ENCODE measurements at places on chromosomes 4 and X.
A peak's percentile ranks its signal among the peaks of the same experiment; 100 is the strongest.

GRCh38 chrX:120741452-120741851 is 111.6 kb upstream of the C1GALT1C1 start:
- no peak for DNase-seq

DNA sequence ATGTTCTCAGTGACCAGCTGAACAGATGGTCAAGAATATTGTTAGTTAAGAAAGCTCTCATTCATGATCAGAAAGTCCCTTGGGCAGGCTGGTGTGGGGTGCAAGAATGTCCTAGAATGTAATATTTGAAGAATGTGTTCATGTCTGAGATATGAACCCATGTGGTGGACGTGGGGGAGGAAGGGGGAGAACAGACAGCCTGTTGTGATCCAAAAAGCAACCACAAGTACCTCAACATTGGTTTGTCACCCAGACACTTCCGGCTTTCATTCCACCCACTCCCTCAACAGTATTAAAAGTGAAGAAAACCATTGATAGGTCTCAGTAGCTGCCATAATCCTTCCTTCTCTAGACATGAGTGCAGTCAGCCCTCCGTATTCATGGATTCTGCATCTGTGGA is 82.2 kb downstream of the MAML3 start:
- DNase-seq: peak; percentile 61

DNA sequence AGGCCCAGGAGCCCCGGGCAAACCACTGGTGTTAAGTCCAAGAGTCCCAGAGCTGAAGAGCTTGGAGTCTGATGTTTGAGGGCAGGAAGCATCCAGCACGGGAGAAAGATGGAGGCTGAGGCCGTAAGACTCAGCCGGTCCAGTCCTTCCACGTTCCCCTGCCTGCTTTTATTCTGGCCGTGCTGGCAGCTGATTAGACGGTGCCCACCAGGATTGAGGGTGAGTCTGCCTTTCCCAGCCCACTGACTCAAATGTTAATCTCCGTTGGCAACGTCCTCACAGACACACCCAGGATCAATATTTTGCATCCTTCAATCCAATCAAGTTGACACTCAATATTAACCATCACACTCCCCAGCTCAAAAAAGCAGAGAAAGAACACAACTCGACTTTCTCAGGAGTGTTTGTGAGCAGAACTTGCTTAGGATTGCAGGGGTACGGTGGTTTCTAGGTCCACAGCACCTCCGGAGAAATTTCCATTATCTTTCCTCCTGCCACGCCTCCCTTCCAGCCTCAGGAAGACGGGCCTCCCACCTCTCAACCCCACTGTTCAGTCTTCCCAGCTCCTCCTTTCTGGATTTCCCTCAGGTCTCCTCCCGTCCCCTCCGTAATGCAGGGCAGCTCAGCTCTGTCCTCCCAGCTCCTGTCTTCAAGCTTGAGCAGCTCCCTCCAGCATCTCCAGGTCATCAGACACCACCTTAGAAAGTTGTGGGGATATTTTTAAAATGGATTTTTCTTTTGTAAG is 13.3 kb upstream of the TMEM271 start:
- no peak for DNase-seq

- DNase-seq: no peak
These were observed 507.5 kb downstream of the SPOCK3 start for GRCh38 chr4:166726832-166727231.

GRCh38 chr4:17063888-17064287 is 165.4 kb upstream of the LDB2 start:
- DNase-seq: no peak

DNA sequence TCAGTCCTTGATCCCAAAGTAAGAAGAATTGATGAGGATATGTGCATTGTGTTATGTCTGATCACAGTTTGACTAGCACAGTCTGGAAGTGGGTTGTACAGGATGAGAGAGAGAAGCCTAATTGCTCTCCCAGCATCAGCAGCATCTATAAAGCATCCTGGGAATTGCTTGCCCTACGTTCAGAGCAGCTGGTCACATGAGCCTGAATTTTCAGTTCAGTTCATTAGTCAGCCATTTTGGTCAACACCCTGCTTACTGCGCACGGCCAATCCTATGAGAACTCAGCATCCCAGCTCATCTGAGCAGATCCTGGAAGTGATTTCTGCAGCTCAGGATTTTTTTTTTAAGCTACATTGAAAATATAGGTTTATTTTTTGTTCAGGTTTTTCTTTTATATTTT is at the start of gene RUFY3:
Gene RUFY3, plus strand, starts transcription at position 218 of the 400 bp plus-strand sequence. CDS start 610 bp downstream, outside the sequence.
- no peak for DNase-seq

All from CD4-positive, alpha-beta T cell treated with Interferon alpha-2 for 1 hour (primary cell).